Stimulated activated CD4-positive, alpha-beta T cell treated with anti-CD3 and anti-CD28 coated beads, TNF-alpha, amount 100 ng/mL, for 1 hour (primary cell): ENCODE measurements at places on chromosomes 1 and 21.

- DNase-seq = no peak
Measured at GRCh38 chr1:167587342-167587741, 33.8 kb upstream of the CREG1 start.

- DNase-seq = no peak
Measured at GRCh38 chr1:17460219-17460618, 20.7 kb upstream of the RCC2 start.

DNA sequence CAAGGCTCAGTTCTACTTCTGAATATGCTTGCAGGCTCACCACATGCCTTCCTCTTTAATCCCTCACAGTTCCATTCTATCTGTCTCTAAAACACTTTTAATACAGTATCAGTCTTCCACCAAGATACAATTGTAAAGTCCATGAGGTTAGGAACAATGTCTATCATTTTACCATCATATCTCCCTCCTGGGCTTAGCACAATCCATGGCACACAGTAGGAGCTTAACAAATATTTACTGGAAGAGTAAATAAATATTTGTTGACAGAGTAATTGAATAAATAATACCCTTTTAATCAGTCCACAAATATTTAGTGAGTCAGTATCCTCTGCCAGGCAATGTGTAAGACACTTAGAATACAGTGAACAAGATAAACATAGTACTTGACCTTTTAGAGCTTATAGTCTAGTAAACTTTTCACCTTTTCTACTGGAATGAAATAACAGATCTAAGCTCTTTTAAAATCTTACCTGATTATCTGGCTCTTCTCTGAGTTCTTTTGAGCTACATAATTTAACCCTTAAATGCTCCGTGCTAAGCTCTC lies 12.7 kb upstream of the GADD45A start:
- no peak for DNase-seq

DNA sequence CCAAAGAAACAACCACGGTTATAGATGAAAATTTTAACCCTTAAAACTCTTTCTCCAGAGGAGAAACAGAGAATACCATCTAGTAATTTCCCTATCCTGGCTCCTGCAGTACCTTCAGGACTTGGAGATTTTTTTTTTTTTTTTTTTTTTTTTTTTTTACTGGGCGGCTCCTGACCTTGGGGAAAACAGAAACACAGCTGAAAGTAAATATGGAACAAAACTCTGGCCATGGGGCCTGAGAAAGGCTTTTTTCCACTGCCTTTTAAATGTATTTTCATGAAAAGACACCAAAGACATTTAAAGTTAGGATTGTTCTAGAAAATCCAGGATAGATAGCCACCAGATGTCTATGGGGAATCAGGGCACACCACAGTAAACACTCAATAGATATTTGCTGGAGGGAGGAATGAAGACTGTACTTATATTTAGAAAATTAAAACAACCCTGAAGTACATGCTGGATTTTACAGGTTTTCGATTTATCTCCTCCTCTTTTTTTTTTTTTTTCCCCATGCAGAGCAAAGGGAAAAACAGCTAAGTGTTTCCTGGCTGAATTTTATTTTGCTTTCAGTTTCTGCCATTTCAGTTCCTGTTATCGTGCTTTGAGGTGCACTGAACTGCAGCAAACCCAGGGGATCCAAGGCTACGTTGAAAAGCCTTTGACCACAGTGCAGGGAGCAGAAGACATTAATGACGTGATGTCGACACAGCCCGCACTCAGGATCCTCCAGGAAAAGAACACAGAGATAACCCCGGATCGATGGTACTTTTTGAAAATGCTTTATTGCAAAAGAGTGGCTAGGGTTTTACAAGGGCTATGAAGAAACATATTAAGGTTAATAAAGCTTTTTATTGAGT lies 35.7 kb upstream of the CNN3 start:
- no peak for DNase-seq

- no peak for DNase-seq
Measured at GRCh38 chr1:73839922-73840321, 358.1 kb downstream of the LRRIQ3 start.

DNA sequence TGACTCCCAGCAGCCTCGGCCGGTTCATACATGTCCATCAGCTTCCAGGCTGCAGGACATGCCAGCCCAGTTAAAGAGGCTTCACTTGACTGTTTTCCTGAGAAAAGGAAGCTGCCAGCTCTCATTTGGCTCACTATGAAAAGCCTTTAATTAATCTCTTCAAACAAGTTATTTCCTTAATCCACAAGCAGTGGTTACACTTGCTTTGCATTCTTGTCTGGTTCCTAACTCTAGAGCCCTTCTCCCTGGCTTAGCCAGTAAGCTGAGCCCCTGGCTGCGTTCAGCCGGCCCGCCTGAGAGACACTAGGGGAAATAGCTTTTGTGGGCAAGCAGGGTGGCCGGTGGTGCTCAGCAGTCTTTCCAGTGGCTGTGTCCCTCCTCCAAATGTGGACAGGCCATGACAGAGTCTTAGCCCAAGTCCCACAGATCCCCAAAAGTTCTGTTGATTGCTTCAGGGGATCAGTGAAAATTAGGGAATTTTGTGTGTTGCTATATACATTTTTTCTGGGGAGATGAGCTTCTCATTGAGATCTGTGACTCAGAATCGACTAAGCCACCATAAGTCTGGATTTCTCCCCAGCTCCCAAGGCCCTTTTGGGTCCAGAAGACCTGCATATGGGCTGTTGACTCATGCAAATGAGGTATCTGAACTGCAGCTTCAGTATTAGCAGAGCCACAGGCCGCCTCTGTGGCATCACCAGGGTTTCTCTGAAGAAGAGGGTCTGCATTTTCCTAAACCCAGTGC lies 10.1 kb downstream of the ATF3 start:
- no peak for DNase-seq

DNA sequence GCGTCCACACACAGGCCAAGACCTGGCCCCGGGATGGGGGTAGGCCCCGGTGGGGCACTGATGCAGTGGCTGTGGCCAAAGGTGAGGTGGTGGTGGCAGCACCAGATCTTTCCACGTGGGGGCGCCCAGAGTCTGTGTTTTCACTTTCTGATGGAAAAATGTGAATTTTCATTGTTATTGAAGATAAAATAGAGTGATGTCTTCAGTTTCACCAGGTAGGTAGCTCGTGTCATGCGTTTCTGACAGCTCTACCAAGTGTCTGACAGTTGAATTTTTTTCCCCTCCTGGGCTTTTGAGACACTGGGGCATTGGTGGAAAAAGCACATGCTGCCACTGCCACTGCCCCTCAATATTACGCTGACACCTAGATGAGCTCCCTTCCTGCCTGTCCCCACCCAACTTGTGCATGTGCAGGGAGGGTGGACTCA lies 40.0 kb upstream of the MAGOH start:
- peak; percentile 72 for DNase-seq

GRCh38 chr1:181260271-181260670 lies 171.8 kb downstream of the IER5 start:
- DNase-seq = no peak

GRCh38 chr1:234107416-234108021 lies 203.0 kb downstream of the SLC35F3 start:
- DNase-seq = no peak

DNA sequence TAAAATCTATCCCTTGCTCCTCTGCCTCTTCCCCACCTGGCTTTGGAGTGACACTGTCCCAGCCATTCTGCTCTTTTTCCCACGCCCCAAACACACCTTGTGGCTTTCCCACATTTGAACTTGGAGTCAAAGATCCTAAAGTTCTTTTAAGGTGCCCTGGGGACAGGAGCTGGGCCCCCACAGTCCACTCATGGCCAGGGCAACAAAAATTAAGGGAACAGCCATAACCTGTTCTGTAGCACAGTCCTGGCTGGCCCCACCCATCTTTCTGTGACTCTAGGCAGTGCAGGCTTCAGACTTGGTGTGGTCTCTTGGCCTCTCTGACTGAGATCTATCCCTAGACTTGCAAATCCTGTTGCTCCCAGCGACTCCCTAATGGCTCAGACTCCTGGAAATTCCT lies 143.0 kb upstream of the MAGI3 start:
- no peak for DNase-seq

GRCh38 chr1:54325284-54325683 lies 80.9 kb downstream of the SSBP3 start:
- no peak for DNase-seq

DNA sequence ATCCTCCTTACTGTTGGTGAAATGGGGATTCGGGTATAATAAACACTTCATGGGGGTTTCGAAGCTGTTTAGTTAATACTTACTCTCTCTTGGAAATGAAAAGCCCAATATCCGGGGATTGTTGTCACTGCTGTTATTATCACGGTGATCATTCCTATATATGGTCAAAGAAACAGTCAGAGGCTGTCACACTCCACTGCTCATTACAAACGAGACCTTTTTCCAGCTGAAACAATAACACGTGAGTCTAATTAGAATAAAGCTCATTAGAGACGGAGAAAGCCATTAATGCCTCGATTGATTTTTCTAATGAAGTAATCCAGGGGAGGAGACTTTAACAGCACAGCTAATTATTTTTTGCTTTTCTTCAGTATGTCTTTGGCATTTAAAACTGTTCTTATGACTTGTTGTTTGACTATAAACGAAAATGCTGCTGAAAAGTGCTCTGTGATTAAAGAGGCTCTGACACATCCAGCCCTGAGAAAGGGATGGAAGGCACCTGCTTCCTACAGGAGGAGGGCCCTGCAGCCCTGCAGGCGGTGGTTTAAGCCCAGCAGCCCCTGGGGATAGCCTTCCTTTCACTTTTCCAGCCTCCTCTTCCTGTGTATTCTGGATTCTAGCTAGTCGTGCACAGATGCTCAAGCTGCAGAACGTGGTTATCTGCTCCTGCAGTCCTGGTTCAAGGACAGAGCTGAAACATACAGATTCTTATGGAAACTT lies 143.6 kb downstream of the EDEM3 start:
- DNase-seq = no peak

GRCh38 chr1:204685236-204686006 lies at the start of gene LRRN2:
Gene LRRN2 (minus strand): TSS chr1:204685738. CDS start chr1:204619992, 65,746 bp downstream.
- DNase-seq = no peak

DNA sequence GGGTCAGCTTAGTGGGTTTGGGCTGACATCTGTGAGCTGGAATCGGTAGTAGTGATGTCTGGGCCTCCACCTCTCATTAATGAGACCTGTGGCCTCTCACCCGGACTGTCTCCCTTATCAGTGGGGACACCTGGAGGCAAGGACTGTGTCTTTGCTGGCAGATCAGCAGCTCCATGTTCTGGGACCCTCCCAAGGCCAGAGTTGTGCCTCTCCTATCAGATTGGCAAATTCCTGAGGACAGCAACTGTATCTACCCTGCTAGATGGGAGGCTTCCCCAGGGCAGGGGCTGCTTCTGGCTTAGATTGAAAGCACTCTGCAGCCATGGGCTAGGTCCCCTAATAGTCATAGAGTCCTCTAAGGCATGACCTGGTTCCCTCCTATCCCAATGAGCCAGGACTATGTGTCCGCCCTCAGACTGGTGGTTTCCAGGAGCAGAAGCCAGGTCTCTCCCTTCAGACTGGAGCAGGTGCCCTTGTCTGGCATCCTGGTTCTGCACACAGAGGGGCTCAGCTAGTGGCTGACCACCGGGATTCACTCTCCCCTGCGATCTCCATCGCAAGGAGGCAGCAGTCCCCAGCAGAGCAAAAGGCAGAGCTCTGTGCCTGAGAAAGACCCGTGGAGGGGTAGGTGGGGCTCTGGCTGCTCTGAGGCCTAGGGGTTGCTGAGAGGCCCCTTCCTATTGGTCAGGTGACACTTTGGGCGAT lies 5.8 kb downstream of the DRAXIN start:
- no peak for DNase-seq

GRCh38 chr1:85504417-85504816 lies 39.5 kb upstream of the DDAH1 start:
- DNase-seq = no peak

- no peak for DNase-seq
Measured at GRCh38 chr21:38356883-38357625, 100.3 kb downstream of the KCNJ15 start.

DNA sequence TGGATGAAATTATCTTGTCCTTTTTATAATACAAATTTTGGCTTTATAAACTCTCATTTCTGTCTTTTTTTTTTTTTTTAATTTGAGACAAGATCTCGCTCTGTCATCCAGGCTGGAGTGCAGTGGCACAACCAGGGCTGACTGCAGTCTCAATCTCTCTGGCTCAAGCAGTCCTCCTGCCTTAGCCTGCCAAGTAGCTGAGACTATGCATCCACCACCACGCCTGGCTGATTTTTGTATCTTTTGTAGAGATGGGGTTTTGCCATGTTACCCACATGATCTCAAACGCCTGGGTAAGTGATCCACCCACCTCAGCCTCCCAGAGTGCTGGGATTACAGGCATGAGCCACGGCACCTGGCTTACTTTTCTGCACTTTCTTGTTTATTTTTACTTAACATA lies 7.5 kb downstream of the TOR1AIP1 start:
- DNase-seq = no peak

DNA sequence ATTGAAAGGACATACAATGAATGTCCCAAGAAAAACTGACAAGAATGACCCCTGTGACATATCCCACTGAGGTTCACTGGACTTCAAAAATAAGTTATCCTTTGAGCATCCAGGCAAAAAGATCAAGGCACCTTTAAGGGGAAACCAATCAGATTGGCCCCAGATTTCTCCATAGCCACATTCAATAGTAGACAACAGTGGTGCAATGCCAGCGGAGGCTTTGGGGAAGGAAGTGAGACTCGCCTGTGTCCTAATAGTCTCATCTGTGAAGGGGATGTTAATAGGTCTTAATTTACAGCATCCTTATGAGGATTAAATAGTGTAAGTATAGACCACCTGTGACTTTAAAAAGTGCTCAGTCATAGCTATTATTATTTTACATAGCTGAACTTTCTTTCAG lies 21.5 kb downstream of the RPL5 start:
- no peak for DNase-seq

DNA sequence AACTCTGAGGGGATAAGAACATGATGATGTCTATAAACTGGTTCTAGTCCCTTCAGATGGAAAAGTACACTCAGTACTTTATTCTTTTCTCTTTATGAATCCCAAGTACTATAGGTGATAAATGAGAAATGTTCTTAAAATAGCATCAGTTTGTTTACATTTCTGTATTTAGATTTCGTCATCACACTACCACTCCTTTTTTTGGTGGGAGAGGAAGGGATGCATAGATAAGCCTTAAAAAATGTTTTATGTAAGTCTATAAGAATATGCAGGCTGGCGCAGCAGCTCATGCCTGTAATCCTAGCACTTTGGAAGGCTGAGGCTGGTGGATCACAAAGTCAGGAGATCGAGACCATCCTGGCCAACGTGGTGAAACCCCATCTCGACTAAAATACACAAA lies 144.8 kb downstream of the USP25 start:
- DNase-seq = no peak
